Activated T-helper 1 cell treated with Interleukin-2 at 50 U/mL for 16 hours (primary cell): ENCODE measurements at places on chromosomes 7 and 10.

DNA sequence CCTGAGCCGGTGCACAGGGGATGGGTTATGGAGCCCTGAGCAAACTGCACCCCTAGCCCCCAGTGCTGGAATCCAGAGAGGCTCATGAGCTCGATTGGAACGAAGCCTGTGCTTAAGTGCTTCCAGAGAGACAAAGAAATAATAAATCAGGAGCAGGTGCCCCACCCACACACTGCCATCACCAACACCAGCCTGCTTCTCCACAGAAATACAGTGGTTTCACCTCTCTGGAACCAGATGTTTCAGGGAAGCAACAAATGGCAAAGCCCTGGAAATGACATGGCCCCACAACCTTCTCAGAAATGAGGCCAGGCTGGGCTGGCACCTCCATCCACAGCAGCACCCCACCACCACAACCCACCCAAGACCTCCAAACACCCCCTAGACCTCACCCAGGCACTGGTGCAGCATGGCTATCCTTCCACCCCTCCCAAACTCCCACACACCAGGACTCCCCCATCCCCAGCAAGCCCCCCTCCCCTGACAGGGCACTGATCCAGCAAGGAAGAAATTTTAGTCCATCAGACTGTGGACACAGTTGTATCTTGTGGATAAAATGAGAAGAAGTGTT, 4.1 kb upstream of the SLC18A3 start:
- DNase-seq = no peak

- no peak for DNase-seq
Measured at GRCh38 chr10:33113466-33113865, 155.4 kb upstream of the ITGB1 start.

- no peak for DNase-seq
Measured at GRCh38 chr7:138978541-138979184, 2.5 kb downstream of the KIAA1549 start.

DNA sequence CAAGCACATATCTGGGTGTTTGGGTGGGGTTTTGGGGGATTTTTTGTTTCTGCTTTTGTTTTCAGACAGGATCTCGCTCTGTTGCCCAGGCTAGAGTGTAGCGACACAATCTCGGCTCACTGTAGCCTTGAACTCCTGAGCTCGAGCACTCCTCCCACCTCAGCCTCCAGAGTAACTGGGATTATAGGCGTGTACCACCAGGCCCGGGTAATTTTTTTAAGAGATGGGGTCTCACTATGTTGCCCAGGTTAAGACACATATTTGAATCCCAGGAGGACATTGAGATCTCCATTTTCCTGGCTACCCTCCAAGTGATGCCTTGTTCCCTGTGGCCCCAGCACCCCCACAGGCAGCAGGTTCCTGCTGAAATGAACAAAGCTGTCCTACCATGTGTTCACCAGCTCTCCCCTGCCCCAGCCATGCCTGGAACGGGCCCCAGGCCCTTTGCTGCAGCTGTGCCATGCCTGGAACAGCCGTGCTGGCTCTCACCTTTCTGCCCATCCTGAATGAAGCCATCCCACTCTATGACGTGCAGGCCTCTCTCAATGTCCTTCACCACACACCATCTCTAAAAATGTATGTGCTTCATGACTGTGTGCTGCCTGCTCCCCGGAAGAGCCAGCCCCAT, 55.0 kb upstream of the DNAAF5 start:
- no peak for DNase-seq

DNA sequence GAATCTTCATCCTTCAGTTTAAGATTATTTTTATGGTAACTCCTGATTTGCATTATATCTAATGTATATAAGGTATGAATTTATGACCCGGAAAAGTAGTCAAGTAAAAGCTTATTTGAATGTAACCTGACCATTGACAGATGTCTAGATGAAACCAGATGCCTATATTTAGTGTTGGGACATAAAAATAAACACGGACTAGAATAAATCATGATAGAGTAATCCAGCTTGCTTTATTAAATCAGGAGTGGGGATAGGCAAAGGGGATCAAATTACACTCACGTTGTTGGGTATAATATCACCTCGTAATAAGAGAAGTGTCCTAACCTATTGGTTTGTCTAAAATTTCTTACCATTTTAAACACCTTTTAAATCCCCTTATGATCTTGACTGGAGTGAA, 244.6 kb downstream of the AGMO start:
- no peak for DNase-seq

GRCh38 chr7:27876756-27877155, 136.8 kb downstream of the TAX1BP1 start:
- DNase-seq = no peak

DNA sequence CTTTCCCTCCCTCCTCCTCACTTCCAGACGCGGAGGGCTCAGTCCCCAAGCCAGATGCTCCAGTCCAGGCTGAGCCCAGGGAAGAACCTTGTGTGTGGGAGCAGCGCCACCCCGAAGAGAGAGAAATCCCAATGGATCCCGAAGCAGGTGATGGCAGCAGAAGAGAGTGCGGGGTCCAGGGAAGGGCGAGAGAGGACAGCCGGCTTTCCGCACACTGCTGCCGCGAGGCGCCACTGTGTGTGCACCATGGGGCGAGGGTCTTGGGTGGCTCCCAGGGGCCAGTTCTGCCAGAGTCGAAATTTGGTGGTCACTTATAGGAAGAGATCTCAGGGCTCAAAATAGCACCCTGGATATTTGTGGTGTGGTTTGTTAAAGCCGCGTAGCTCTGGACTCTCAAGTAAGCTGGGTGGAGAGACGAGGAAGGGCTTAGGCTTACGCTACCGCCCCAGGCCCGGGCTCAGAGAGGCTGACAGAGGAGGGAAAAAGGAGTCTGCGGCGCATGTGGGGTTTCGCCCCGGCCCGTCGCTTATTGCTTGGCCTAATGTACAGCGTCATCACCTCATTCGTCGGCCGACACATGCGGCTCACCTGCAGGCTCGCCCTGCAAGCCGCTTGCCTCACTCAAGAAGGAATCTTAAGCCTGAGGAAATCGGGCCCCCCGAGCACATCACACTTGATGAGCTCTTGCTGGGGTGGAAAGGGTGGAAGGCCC, 12.1 kb downstream of the ZNF282 start:
- no peak for DNase-seq

DNA sequence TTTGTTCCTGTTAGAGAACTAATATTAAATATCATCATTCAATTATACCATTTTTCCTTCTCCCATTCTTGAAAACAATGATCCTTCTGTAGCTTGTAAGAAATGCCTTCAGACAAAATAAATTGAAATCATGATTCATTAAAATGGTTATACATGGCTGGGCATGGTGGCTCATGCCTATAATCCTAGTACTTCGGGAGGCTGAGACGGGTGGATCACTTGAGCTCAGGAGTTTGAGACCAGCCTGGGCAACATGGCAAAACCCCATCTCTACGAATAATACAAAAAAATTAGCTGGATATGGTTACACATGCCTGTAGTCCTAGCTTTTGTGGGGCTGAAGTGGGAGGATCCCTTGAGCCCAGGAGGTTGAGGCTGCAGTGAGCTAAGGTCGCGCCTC, 13.0 kb downstream of the CD36 start:
- no peak for DNase-seq

- DNase-seq = no peak
Measured at GRCh38 chr7:100951888-100952560, 2.7 kb downstream of the MUC3A start.

DNA sequence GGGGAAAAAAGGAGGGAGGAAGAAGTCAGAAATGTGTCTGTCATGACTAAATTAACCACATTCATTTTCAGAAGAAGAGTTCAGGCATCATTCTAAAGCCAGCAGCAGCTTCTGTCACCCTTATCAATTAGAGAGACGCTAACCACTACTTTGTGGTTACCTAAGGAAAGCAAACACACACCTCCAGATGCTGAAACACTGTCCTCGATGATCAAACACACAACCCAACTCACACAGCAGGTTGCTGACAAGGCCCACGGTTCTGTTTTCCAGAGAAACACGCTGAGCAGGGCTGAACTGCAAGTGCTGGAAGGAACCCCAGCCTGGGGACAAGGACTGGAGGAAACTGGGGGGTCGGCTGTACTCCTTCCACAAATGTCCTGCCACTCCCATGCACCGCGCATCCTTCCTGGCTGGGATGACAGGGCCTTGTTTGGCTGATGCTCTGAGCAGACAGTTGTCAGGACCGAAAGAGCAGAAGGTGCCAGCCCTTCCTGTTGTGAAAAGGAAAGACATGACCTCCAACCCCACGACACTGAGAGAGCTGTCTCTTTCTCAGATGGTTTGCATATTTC, 36.6 kb downstream of the PRKCQ start:
- no peak for DNase-seq

DNA sequence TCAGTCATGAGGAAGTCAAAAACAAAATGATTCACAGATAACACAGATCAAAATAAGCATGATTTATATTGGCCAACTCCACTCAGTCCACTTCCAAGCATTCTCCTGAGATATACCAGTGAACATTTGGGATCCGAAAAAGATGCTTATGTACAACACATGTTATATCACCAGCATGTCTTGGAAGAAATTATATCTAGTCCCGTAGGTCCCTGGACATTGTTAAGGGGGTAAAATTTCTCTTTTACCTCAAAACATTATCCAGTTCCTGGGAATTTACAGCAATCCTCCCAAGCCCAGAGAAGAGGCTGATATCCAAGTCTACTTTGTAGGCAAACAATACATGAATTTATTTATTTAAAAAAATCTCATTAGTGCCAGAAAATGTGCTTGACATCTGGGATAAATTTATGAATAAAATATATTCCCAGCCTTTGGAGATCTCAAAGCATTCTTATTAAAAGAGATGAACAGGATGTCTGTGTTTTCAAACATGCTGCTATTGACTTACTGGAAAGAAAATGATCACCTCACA, 582.2 kb upstream of the ZWINT start:
- no peak for DNase-seq

DNA sequence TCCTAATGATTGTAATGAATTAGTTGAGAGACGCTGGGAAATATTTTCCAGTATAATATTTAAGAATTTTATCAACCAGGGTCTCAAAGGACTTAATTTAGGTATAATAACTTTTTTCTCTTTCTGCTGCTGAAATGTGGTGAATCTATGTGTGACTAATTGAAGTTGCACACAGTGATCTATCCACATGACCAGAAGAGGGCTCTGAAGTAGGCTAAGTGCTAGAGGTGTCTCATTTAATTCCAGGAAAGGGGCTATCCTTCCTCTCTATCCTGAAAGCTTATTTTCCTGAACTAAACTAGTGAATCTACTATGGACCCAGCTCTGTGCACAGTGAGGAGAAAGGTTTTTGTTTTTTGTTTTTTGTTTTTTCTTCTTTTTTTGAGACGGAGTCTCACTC, 294.4 kb upstream of the MYO3A start:
- no peak for DNase-seq

GRCh38 chr10:61784354-61785133, 117.0 kb upstream of the ARID5B start:
- DNase-seq = no peak

GRCh38 chr10:14162629-14163344, 167.9 kb downstream of the FRMD4A start:
- DNase-seq = no peak

DNA sequence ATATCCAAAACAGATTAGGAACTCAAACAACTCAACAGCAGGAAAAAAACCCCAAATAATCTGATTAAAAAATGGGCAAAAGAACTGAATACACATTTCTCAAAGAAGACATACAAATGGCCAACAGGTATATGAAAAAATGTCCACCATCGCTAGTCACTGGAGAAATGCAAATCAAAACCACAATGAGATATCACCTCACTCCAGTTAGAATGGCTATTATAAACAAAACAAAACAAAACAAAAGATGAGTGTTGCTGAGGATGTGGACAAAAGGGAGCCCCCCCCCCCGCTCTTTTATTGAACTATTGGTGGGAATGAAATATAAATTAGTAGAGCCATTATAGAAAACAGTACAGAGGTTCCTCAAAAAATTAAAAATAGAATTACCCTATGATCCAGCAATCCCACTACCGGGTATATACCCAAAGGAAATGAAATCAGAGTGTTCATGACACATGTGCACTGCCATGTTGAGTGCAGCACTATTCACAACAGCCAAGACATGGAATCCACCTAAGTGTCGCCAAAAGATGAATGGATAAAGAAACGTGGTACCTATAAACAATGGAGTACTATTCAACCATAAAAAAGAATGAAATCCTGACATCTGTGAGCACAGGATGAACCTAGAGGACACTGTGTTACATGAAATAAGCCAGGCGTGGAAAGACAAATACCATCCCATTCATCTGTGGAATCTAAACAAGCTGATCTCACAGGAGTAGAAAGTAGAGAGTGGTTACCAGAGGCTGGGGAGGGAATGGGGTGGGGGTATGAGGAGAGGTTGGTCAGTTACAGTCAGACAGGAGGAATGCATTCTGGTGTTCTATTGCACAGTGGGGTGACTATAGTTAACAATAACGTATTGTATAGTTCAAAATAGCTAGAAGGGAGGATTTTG, 78.1 kb upstream of the RHEB start:
- DNase-seq = no peak

- no peak for DNase-seq
Measured at GRCh38 chr7:50068026-50068425, 25.0 kb downstream of the ZPBP start.

GRCh38 chr10:126955934-126956711, 50.9 kb downstream of the DOCK1 start:
- DNase-seq = no peak

DNA sequence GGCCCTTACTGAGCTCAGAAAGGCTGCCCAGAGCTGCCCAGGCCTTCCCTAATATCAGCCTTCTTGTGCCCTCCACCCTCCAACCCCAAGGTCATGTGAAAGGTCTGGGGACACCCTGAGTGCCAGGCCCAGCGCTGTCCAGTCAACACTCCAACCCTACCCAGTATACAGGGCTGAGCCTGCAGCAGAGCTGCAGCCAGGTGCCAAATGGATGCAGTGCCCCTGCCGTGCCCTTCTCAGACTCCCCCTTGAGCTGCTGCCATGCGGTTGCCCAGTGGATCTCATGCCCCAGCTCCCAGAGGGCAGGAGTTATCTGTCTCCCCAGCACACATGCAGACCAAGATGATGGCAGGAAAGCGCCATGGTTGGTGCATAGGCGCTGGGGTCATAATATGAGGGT, 61.5 kb downstream of the ZMIZ1 start:
- DNase-seq = no peak

- no peak for DNase-seq
Measured at GRCh38 chr10:66927971-66928770, 2.3 kb downstream of the LRRTM3 start.

DNA sequence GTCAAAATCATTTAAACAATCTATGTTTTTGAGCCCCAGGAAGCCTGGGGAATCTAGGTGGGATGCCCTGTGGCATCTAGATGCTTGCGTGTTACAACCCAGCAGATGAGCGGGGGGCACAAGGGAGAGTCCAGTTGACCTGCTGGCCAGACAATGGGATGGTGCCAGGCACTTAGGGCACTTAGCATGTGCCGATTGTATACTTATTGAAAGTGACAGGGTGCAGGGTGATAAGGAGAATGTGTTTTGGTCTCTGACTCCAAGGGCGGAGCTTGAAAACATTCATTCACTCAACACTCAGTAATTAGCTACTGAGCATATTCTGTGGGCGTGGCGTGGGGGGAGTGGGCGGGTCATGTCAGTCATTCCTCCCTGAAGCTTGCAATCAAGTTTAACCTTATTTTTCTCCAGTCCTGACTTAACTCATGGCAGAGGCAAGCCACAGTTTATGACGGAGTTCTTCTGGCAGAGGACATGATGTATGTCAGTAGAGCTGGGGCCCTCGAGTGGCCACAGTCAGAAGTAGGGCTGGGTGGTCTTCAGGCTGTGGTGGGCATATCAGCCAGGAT, 115.1 kb downstream of the PRKCQ start:
- DNase-seq = no peak

- DNase-seq = no peak
Measured at GRCh38 chr7:107946451-107946850, 55.5 kb downstream of the DLD start.
